ENCODE measurements at places on chromosomes 6 and 20.
A peak's percentile ranks its signal among the peaks of the same experiment; 100 is the strongest.

GRCh38 chr6:34056305-34057108 lies 89.4 kb downstream of the GRM4 start:
- no peak for DNase-seq

DNA sequence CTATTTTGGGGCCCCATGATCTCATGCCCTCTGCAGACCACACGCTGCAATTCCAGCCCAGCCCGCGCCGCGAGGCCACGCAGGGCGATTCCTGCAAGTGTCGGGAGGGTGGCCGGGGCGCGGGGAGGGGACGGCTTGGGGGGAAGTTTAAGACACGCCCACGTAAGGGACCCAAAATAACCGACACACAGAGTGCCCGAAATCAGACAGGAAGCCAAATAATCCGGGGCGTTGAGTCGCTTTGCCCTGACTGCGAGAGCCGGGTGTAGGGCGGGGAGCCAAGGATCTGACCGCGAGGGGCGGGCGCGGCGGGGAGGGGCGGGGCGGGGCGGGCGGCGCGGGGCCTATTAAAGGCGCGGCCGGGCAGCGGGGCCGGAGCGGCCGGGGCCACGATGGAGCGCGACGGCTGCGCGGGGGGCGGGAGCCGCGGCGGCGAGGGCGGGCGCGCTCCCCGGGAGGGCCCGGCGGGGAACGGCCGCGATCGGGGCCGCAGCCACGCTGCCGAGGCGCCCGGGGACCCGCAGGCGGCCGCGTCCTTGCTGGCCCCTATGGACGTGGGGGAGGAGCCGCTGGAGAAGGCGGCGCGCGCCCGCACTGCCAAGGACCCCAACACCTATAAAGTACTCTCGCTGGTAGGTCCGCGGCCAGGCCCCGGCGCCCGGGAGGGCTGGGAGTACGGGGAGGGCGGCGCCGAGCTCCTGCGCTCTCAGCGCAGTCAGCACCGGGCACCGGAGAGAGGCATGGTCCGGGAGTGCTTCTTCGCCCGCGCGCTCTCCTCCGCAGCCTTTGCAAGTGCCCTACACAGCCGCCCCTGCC lies at the start of gene ENPP1:
TSS of gene ENPP1 (plus strand) at position 377 of the 816 bp plus-strand sequence. CDS start at position 393, 16 bp downstream.
- DNase-seq: peak; percentile 74

DNA sequence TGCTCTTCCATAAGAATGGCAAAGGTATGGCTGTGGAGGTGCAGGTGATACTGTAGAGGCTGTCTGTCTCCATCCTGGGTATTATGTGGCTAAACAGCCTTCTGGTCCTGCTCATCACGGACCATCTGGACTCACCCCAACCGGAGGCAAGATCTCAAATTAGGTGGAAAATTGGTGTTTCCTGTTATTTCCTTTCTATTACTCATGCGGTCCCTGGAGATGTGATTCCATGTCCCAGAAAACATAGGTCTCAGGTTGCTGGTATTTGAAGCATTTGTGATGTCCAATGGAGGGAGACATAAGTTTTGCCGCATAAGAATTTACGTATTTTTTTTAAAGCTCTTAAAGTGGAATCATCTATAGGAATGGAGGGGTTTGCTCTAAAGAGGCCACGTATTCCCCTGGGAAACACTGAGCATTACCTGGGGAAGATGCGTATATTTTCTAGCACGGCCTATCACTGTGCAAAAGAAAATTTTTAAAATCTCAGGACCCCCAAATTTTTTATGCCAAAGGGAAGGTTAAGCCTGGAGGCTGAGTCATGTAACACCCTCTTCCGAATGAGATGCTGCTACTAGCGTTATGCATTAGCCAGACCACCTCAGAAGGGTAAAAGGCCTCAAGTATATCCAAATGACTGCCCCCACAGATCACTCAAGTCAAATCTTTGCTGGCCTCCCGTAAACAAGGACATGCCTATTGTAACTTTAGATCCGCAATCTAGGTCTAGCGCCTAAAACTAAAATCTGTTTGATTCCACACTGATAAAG lies 22.4 kb upstream of the PBOV1 start:
- no peak for DNase-seq

DNA sequence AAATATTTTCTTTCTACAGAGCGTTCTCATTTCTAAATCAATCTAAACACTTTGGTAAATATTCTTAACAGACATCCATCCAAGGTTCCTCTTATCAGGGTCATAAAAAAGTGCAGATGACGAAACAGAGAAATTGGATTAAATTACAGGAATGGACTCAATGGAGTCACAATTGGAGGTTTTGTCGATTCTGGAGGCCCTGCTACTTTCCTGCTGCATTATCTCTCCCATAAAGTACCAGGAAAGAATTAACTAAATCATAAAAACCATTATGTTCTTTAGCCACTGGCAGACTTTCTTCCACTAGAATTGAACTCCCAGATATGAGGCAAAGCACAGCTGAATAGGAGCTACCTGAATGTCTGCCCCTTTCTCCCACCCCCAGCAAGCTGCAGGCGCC lies 610.6 kb downstream of the HDGFL1 start:
- no peak for DNase-seq

DNA sequence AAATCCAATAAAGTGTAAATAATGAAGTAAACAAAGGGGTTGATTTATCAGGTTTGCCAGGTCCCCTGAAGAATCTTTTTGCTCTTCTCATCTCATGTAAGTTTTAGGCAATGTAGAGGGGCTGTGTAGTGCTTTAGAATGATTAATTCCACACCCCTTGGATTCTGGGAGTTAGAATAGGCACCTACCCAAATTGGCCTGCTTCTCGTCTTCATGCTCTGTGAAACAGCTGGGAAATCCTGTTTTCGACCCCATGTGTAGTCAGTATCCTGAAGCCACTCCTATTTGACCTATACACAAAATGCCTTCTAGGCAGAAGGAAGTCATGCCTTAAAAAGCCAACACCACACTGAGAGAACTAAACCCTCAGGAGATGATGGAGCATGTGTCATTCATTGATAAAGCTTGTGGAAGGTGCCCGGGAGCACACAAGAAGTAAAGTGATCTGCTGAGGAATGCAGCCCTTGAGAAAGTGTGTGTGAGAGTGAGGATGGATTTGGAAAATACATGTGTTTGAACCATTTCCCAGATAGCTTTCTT lies 170.9 kb downstream of the KLHL32 start:
- DNase-seq: no peak

- peak; percentile 40 for DNase-seq
These were observed 728 bp upstream of the TRIM39 start for GRCh38 chr6:30325873-30326525.

DNA sequence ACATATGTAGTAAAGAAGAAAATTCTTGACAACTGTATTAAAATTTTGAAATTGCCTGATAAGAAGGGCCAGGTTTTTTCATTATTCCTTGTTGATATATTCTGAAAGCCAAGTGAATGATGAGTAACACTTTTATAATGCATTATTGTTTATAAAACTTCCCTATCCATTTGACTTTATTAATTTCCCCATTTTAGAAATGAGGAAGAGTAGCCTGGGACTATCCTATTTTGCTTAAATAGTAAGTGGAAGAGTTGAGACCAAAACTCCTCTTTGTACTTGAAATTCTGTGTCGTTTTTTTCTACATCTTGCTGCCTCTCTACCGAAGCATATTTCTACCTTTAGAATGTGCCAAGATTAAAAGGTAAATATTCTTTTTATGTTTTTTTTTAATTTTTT lies 39.7 kb downstream of the TRMT11 start:
- no peak for DNase-seq

DNA sequence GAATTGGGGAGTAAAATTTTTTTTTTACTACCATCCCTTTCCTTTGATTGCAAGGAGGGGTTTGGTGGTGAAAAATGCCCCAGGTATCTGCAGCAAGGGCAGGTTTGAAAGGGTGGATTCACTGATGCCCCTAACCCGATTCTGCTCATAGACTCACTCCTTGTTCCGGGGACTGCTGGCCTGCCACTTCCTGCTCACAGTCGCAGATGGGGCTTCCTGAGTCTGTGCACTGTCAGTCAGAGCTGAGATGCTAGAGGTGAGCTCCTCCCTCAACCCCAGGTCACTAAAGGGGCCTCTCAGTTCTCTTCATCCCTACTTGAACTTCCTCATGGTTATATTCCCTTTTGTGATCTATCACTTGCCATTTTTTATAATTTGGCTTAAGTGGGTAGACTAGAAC lies 357.9 kb downstream of the FARS2 start:
- DNase-seq: no peak

GRCh38 chr6:143677891-143678791 lies at the start of gene PHACTR2:
Gene PHACTR2, plus strand, starts transcription at chr6:143677965. Its CDS starts 199 bp downstream, at chr6:143678164.
- DNase-seq: peak; percentile 45

- DNase-seq: no peak
These were observed 139.0 kb downstream of the PHACTR3 start for GRCh38 chr20:59743308-59743707.

GRCh38 chr6:53436526-53437303 lies 88.0 kb upstream of the ELOVL5 start:
- DNase-seq: no peak

- DNase-seq: no peak
These were observed 212.7 kb downstream of the CDKAL1 start for GRCh38 chr6:20746805-20747558.

DNA sequence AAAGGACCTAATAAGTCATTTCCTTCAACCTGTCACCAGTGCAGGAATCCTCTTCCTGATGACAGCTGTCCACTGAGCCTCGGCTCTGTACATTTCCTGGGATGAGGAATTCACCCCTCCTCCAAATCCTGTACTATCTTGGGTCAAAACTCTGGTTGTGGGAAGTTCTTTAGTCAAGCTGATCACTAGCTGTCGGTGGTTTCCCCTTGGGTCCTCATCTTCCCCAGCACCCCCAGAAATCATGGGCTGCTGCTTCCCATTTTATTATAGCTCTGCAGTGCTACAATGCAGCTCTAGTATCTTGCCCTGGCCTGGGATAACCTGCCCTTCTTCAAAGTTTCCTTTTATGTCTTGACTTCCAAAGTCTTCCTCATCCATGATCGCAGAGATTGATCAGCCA lies 14.6 kb upstream of the ADA start:
- DNase-seq: no peak

DNA sequence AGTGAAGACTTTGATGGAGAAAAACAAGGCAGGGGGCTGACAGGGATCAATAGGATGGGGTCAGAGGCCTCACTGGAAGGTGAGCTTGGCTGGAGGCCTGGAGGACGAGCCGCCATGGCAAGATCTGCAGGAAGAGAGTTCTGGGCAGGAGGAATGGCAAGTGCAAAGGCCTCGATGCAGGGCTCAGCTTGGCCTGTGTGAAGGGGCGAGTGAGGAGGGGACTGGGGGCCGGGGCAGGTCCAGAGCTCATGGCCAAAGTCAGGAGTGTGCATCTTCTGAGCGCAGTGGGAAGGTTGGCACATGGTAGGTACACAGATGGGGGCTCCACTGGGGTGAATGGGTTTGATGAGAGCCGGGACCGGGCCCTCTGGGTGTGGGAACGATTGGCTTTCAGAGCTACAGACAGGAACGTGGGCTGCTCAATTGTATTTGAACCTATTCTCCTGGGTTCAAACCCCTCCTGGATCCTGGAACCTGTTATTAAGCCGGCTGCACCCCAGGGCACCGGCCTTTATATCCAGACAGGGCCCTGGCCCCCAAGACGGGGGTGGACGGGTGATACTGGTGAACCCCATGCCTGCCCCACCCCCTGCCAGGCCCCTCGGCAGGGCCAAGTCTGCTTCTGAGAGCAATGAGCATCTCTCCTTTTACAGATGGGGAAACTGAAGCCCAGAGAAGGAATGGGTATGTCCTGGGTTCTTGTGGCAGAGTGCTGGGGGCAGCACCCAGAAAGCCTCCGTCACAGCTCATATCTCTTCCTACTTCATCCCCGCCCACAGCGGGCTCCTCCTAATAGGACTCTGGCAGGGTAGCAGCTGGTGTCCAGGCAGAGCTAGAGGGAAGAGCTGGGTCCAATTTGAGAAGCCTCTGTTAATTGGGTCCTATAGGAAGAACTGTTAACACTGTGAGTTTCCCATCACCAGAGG lies 106.1 kb downstream of the CEBPB start:
- DNase-seq: no peak

GRCh38 chr6:136038531-136038930 lies 187.0 kb downstream of the PDE7B start:
- DNase-seq: no peak

GRCh38 chr6:169566319-169566718 lies 135.5 kb downstream of the WDR27 start:
- no peak for DNase-seq

- DNase-seq: no peak
These were observed 159.6 kb downstream of the TRIM27 start for GRCh38 chr6:28764014-28764723.

DNA sequence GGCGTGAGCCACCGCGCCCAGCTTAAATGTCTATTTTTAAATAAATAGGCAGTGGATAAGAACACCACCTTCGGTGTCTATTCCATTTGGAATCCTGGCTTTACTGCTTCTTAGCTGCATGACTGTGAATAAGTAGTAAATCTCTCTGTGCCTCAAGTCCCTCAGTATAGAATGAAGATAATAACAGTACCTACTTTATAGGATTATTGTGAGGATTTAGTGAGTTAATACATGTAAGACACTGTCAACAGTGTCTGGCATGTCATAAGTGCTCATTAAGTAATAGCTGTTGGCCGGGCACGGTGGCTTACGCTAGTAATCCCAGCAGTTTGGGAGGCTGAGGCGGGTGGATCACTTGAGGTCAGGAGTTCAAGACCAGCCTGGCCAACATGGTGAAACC lies 10.1 kb downstream of the TPX2 start:
- no peak for DNase-seq

DNA sequence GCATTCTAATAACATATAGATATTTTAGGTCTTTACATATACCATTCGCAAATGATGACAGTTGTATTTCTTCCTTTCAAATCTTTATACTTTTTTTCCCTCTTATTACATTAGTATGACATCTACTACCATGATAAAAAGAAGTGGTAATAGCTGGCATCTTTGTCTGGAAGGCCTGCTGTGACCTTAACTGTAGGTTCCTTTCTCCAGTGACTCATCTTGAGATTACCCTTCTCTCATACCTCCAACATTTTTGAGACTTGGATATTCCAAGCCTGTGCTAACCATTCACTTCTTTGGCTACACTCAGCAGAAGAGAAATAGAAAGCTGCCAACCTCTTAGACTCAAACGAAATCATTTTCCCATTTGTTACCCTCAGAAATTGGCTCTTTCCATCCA lies 30.3 kb downstream of the ZKSCAN8 start:
- no peak for DNase-seq

- DNase-seq: no peak
These were observed 432.6 kb downstream of the MMUT start for GRCh38 chr6:49030251-49031020.

DNA sequence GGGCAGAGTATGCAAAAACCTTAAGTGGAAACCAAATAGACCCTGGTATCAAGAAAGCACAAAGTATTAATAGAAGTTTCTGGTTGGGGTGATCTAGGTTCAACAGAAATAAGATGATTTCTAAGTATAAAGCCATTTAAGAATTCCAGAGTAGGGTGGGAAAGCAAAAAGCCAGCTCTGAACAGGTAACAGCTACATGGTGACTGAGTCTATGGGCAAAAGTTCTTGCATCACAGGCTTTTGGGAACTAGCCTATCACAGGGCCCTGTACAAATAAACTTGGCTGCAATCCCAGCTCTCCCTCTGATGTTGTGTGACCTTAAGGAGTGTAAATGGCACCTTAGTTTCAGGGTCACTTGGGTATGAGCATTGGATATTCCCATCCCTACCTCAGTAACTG lies 5.5 kb downstream of the TCF19 start:
- DNase-seq: no peak
